ENCODE measurements at places on chromosomes 7 and 10. TPM values are rescaled to one million over a fixed set of nuclear protein-coding genes. Genes with fewer than 3 reads are reported as not detected.

The ELFN1 gene
- total RNA-seq: 0.27 TPM

The HNRNPH3 gene
- 9.7 TPM for total RNA-seq

The ECHDC3 gene
- 11.8 TPM for total RNA-seq

The SSC4D gene
- total RNA-seq: 0.81 TPM

The PTN gene
- not detected for total RNA-seq

The CASD1 gene
- total RNA-seq: 12.7 TPM

The FAM25G gene
- total RNA-seq: not detected

The HOXA4 gene
- total RNA-seq: 1.1 TPM

The CREB5 gene
- 20.7 TPM for total RNA-seq

The RBM48 gene
- 14.0 TPM for total RNA-seq

The NOLC1 gene
- 27.5 TPM for total RNA-seq

Data from hematopoietic multipotent progenitor cell (in vitro differentiated cells).